NCI-H1105 (cell line): ENCODE measurements at places on chromosomes 1 and 21.
A peak's percentile ranks its signal among the peaks of the same experiment; 100 is the strongest.

GRCh38 chr1:39391691-39392679 is 99.5 kb upstream of the BMP8A start:
- DNase-seq, result no peak

- DNase-seq, result peak; percentile 8
Measured at GRCh38 chr1:10917513-10918454, 94.7 kb upstream of the TARDBP start.

DNA sequence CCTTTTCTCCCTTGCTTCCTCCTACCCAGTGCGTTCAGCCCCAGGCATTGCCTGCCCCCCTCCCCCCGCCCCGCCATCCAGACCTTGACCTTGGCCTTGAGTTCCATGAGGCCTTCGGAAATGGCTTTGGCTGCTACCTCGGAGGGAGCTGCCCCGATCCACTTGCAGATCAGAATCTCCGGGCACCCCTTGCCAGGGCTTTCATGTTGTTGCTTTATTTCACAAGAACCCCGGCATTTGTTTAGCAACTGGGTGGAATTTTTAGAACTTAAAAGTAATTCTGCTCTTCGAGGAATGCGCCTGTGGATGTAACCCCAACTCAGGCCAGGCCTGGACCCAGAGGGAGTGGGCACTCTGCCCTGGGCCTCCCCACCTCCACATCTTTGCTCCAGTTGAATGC is 154.1 kb upstream of the TMEM51 start:
- DNase-seq, result no peak

GRCh38 chr1:46599059-46599970 is 4.8 kb downstream of the MKNK1 start:
- no peak for DNase-seq

DNA sequence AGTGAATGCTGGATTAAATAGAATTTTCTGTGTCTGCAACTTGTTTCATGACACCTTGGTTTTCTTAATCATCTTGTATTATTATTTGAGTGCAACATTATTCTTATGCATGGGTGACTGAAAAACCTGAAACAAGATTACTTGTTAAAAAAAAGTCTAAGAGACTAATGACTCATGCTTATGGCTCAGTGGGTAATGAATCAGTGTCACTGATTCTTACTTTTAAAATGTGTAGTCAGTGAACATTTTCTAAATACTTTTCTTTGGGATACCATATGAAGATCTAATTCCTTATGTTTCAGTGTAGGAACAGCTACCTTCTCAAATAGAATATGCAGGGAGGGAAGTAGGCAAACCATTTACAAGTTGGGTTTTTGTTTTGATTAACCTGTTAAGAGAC is 65.5 kb downstream of the PRKAA2 start:
- DNase-seq, result no peak
